ENCODE measurements at places on chromosomes 1 and 21. TPM values are rescaled to one million over a fixed set of nuclear protein-coding genes. Genes with fewer than 3 reads are reported as not detected.

The DCLRE1B gene
- total RNA-seq = 1.6 TPM

GRCh38 chr1:175287377-175287776, 94.8 kb upstream of the KIAA0040 start:
- DNase-seq = no peak

GRCh38 chr1:206803221-206803730, 31.0 kb upstream of the IL10 start:
- no peak for DNase-seq

The AP4B1 gene
- total RNA-seq = 6.0 TPM

GRCh38 chr1:164660412-164660772, 101.4 kb downstream of the PBX1 start:
- DNase-seq = no peak

The LAD1 gene
- total RNA-seq = 12.2 TPM

GRCh38 chr21:38915546-38915945, 109.8 kb downstream of the ETS2 start:
- DNase-seq = no peak

DNA sequence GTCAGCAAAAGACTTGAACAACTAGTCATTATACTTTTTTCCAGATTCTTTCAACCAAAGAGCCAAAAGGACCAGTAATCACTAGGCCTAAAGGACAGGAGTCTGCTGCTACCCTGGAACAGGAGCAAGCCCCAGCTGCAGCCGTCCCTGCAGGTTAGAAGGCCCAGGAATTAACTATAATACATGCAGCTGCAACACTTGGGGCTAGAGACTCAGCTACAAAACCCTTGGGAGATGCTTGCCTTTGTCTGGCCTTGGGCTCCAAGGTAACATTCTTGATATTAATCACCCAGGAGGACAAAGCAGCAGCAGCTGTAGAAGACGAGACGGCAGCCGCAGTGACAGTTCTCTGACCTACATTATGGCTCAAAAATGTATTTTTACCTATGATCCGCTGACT, 841.2 kb upstream of the ADGRL4 start:
- DNase-seq = no peak

DNA sequence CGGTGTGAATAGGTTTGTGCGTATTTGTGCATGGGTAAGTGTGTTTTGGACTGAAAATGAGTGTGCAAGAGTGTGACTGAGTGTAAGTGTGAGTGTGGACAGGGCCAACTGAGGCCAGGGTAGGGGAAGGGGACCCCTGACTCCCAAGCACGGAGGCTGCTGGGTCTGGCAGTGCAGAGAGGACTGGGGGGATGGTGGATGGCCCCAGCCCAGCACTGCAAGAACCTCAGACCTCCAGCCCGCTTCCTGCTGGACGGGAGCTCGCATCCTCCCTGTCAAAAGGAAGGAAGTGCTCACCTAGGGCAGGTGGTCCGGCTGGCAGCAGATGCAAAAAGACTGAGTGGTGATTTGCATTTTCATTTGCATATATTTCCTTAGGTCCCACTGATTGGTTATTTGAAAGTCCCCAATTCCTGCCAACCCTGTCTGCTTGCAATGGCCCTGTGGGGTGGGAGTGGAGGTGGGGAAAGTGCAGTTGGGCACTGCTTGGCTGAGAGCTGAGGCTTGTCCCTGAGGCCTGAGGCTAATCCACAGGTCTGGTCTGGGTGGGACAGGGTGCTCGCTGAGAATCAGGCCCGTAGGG, 42.8 kb upstream of the CASZ1 start:
- no peak for DNase-seq

DNA sequence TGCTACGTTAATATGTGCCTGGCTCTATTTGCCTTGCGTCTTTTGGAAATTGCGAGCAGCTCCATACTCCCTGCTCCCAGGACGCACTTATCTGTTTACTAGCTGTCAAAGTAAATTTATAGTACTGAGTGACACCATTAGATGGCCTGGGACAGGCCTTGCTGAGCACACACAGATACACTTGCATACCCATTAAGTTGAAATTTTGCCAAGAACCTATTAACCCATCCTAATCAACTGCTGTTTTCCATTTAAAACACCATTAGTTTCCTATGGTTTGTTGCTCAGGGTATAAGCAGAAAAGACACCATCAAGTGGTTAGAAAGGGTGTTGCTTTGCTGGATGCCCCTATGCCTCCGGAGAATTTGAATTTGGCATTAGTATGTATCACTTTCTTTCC, 187.3 kb downstream of the SLC44A5 start:
- no peak for DNase-seq
